ENCODE measurements at places on chromosomes 6 and 20.

DNA sequence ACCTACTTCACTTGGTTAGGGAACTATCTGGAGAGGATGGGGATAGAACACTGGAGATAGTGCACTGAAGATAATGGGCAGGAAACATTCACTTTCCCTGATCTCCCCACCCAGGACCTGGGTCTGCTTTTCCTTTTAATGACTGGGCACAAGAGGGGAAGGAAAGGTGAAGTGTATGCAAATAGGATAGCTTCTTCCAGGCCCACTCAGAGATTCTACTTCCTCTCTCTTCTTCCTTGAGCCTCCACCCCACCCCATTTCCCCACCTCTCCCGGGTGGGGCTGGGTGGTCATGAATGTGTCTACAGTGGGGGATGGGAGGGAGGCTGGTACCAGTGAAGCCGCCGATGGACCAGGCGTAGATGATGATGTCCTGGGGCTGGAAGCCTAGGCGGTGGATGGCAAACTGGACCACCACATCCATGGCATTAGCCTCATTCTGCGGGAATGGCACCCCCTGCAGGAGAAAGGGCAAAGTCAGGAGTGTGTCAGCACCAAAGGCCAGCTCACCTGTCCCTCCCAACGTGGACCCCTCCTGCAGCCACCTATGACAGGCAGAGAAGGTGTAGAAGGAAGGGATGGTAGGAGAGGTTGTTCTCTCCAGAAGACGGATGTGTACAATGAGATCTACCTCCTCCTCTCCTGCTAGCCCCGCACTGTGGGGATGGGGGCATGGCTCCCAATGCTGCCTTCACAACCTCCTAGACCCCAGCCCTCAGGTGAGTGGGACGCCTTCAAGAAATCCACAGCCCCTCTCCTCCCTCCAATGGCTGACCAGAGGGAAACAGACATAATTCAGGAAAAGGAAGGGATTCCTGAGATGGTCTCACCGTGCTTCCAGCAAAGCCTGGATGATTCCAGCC lies 8.6 kb upstream of the LY6G5C start:
- peak; percentile 61 for DNase-seq

DNA sequence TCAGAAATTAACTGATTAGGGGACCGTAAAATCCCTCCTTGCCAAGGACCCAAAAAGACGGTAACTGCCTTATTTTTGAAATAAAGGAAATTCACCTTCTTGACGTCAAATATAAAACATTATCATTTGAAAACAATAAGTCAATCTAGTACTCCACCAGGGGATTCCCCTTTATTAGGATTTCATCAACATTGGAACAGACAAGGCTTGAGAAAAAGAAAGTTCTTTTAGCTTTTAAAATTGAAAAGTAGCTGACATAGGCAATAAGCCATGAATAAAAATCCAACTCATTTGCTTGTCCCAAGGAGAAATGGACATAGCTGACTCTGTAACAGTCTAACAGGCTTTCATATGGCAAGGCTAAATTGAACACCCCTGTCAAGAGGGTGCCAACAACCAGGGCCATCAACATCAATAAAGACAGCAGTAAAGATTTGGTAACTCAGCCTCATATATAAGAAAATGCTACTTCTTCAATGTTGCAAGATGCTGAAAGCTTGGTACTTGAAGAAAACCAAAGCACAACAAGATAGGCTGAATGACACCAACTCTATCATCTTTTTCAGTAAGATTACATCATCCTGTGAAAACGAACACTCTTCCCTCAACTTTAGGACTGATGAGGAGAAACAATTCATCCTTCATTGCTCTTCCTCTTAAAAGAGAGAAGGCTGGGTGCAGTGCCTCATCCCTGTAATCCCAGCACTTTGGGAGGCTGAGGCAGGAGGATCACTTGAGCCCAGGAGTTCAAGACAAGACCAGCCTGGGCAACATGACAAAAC lies 121.0 kb upstream of the PRDM1 start:
- DNase-seq, result no peak

- no peak for DNase-seq
These were observed 41.7 kb downstream of the RIOK1 start for GRCh38 chr6:7431313-7431673.

- DNase-seq, result peak; percentile 69
These were observed 108.2 kb downstream of the HFE start for GRCh38 chr6:26195376-26195923.

DNA sequence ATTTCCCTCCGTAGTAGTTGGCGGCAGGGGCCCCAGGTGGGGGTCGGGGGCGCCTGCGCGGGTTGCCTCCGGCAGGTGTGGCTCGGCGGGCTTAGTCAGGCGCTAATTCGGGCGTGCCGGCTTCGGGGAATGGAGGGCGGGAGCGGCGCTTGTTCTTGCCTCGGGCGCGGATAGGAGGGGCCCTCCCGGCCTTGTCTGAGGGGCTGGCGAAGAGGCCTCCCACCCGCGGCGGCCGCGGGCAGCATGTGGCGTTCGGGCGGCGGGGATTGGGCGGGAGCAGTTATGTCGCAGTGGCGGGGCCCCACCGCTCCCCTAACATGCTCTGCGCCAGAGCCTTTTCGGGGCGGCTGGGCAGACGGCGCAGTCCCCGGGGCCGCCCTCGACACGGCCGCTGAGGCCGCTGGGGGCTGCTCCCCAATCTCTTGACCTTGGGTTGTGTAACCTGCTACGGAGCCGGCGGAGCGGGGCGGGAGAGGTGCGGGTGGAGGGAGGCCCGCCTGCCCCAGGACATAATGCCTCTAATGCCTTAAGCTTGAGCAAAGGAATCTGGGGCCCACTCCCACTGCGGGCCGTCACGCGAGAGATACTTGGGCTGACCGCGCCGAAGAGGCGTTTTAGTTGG lies 1.1 kb downstream of the AMD1 start:
- peak; percentile 33 for DNase-seq

- DNase-seq, result peak; percentile 47
These were observed 13.3 kb upstream of the SLC2A12 start for GRCh38 chr6:134065706-134066105.

- DNase-seq, result no peak
These were observed 17.2 kb upstream of the VNN1 start for GRCh38 chr6:132731086-132731485.

Measured in iPS-NIHi11 (cell line).